Activated CD8-positive, alpha-beta memory T cell treated with anti-CD3 and anti-CD28 coated beads for 1 hour (primary cell): ENCODE measurements at places on chromosomes 7 and 10.

GRCh38 chr10:69630651-69631400, 779 bp downstream of the FAM241B start:
- no peak for DNase-seq

GRCh38 chr7:136034132-136034531, 57.0 kb upstream of the MTPN start:
- no peak for DNase-seq

DNA sequence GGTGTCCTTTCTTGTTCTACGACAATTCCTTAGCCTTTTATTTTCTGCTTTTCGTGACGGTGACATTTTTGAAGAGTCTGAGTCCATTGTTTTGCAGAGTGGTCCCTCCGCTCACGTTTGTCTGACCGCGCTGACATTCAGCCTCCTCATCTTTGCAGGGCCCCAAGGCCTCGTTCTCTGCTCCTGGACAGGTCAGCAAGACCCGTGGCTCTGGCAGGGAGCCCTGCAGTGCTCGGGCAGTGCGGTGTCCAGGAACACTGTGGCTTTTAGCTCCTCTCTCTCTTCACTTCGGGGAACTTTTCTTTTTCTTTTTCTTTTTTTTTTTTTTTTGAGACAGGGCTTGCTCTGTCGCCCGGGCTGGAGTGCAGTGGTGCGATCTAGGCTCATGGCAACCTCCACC, 142.5 kb downstream of the DNAJB6 start:
- DNase-seq: no peak

DNA sequence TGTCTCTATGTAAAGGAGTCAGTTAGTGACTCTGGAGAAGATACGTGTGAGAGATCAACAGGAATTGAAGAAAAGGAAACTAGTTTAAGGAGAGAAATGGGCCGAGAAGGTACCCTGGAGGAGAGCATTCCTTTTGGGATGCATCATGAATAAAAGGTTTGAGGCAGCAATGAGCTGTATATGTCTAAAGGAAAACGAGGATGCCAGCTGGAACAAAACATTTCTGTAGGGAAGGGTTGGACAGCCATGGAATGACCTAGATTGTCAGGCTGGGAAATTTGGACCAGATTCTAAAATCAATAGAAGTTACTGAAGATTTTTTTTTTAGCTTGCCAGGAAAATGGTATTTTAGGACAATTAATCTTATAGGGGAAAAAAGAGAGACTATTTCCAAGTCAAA, 17.2 kb upstream of the MPP7 start:
- no peak for DNase-seq

DNA sequence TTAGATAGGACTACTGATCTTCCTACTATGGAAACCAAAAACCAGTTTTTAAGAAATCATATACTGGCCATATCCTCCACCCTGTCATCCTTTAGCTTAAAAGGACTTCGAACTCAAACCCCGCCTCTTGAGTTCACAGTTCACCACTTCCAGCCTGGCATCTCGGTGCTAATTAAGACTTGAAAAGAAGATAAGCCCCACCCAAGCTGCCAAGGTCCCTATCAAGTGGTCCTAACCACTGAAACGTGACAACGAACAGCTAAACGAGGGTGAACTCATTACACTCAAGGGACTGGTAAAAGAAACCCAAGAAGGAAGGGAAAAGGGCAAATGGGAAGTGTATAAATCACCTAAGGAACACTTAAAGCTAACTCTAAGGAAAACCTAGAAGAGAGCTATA, 16.1 kb downstream of the COL17A1 start:
- no peak for DNase-seq

DNA sequence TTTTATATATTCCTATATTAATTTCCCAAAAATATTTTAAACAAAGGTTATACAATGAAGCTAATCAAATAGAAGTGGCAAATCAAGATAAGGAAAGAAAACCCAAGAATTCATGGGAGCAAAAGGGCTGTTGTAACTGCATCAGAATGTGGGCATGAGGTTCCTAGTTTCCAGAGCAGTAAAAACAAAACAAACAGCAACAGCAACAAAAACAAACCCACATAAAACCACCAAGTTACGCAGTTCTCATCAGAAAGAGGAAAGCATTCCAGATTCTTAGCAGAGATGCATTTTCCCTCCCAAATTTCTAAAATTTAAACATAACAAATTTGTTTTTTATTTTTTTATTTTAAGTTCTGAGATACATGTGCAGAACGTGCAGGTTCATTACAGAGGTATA, 34.8 kb upstream of the MSMB start:
- DNase-seq: no peak

- DNase-seq: no peak
Measured at GRCh38 chr7:140389445-140389844, 8.9 kb downstream of the SLC37A3 start.

DNA sequence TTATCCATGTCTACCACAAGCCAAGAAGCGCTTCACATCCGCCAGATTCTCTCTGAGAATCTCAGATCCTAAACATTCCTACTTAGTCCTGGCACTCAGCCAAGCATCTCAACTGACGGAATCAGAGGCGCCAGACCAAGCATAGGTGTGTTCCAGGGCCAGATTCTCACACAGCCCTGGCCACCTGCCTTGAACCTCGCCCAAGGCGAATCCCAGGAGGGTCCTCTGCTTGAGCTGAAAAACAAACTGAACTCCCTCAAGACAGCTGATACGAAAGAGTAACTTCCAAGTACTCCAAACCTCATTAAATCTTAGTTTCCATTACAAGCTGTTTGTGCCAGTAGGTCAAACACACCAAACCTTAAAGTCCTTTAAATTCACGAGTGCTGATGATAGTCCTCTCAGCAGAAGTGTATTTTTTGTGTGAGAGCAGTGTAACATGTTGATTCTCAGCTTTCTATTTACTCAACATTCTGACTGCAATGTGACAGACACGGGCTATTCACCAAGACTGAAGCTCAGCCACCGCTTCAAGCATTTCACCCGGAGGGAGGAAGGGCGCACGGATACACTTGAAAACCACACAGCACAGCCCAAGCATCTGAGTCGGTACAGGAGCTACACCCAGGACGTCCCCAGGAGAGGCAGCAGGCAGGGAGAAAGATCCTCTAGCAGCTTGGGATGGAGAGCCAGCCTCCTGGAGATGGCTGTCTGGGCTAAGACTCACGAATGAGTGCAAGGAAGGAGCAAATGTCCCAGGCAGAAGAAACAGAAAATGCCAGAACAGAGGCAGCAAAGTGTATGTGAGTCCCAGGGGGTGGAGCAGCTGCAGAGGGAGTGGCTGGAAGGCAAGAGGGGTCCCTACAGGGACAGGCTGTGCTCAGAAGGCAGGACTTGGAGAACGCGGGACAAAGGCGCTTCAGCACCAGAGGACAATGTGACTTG, 6.0 kb downstream of the PARD3 start:
- no peak for DNase-seq

DNA sequence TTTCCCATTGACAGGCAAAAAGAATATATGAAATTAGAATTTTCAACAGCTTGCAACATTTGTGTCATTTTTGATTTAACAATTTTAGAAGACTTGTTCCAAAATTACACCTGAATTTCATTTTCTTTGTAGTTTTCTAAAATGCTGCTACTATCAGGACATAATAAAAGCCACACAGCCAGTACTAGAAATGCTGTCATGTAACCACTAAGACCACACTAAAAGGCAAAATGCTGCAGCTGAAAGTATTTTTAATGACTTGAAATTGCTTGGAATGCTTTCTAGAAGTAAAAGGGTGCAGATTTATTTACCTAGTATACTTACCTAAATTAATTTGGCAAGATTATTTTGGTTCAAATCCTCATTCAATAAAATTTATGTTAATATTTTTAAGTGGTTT, 470.1 kb downstream of the GFRA1 start:
- DNase-seq: no peak

DNA sequence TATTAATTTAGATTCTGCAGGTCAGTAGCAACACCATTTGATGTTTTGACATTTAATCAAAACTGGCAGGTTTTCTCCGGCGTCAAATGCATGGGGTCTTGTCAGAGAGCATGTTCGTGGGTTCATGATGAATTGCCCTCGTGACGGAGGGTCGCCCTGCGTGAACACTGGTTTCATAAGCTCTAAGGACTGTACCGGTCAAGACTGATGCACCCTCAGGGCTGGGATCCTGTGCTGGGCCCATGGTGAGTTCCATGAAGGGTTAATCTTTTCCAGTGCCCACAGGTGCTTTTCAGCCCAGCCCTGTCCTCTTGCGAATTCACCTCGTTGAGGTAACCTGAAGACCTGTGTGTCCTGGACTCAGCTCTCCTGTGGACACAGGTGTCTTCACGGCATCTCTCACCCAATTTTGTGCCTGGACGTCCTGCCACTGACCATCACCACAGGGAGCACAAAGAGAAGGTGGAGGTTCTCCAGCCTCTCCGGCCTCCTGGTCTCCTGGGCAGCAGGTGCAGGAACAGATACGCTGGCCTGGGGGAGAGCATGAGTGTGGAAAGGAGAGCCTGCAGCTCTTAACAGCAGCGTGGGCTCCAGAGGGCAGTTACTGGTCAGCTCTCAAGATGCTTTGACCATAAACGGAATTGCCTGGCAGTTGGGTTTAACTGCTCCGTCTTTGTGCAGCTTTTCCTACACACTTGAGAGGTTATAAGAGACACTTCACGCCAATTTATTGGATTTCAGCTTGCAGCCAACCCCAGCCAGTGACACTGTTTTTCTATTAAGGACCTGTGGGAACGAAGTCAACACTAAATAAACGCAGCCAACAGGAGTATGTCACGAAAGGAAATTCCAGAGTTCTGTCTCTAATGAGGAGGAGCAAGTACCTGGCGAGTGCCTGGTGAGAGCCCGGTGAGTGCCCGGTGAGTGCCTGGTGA, 37.4 kb upstream of the CFAP46 start:
- DNase-seq: no peak

- no peak for DNase-seq
Measured at GRCh38 chr7:99272476-99273045, at the start of gene MYH16. TSS of gene MYH16 (plus strand) at chr7:99272839.

DNA sequence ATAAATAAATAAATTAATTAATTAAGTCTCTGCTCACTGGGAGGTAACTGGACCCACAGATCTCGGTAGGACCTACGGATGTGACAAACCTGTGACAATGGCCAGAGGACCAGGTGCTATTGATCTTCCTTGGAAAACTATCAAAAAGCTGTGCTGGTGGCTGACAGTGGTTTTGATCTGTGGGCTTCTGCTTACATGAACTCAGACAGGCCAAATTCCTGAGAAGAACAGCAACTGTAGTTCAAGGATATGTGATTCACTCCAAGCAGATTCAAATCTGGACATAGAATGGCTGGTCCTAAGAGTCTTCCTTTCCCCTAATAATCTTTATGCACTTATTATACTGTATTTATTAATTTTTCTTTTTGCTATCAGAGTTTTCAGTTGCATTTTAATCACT, 80.0 kb downstream of the ATXN7L1 start:
- DNase-seq: no peak

- no peak for DNase-seq
Measured at GRCh38 chr7:48875045-48875916, 49.1 kb upstream of the CDC14C start.

DNA sequence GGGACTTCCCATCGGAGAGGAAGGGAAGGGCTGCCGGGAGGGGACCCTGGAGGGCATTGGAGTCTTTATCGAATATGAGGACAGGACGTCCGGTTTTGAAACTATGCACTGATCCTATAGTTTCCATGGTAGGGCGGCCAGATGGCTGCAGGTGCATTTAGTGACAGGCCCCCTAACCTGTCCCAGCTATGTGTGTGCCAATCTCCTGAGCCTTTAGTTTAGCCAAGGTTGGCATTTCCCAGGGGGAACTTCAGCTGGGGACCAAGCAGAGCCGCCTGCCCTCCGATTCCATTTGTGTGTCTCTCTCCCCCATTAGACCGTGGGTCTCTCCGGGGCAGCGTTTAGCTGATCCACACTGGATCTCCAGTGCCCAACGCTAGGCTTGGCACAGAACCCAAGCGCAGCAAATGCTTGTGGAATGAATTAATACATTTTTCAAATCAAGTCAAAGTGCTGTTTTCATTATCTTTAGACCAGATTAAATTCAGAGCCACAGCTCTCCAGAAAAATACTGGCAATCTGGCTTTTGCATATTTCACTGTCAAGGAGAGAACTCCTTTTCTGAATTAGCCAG, 19.9 kb downstream of the TMEM270 start:
- no peak for DNase-seq

GRCh38 chr10:119613741-119614140, 17.0 kb upstream of the TIAL1 start:
- no peak for DNase-seq

GRCh38 chr10:72291019-72291532, 17.4 kb downstream of the DDIT4 start:
- no peak for DNase-seq

- DNase-seq: no peak
Measured at GRCh38 chr10:26215935-26216584, 514 bp upstream of the GAD2 start.

- DNase-seq: no peak
Measured at GRCh38 chr10:122999347-122999746, 9.2 kb downstream of the IKZF5 start.

GRCh38 chr10:62887642-62888041, 71.5 kb upstream of the EGR2 start:
- DNase-seq: no peak

DNA sequence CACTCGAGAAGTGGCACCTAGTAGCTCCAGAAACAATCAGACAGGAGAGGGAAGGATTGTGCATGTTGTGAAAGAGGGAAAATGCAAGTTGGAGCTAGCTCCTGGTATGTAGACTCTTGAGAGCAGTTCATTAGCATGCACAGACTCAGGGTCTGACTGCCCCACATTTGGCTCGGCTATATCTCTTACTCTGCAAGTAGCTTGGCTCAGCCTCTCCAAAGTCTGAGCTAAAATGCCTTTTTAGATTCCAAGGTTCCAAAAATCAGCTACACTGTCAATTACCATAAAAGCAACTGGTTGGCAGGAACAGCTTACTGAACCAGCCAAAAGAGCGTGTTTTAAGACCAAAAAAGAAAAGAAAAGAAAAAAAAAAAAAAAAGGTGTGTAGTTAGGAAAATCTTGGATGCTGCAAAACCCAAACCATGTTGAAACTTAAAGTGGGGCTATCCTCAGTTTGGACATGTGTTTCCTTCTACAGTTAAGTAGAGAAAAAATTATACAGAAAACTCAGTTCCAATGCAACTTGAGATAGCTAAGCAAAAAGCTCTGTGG, 65.5 kb downstream of the MKX start:
- DNase-seq: no peak

GRCh38 chr7:135723411-135723810, 4.6 kb downstream of the SLC13A4 start:
- DNase-seq: no peak

DNA sequence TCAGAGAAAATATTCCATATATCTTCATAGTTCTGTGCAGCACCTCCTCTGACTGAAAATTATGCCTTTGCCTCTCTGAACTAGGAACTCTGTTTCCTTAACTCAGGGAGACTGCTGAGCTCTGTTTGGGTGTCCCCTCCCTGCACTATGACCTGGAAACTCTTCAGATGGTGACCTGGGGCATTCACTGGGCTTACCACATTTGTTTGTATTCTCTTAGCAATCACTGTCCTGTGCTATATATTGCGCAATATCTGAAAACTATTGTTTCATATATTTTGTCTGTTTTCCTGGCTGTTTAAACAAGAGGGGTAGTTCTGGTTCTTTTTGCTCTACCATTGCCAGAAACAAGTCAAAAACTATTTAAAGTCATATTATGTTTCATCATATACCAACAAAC, 181.8 kb upstream of the KIAA1217 start:
- no peak for DNase-seq
